ENCODE measurements at places on chromosomes 4 and X.

DNA sequence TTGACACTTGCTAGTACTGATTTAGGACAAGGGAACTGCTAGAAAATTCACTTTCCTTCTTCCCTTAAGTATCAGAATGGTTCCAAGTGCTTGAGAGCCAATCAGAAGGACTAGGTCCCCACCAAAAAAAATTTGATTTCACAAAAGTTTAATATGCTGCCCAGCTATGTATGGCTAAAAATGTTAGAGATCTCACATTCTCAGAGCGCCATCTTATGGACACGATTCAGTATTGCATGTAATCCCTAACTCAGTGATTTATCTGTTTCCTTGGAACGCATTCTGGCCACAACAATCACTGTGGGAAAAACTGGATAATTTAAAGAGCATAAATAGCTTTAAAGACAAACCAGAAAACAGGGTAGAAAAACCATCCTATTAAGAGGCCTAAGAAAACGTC lies 255.1 kb upstream of the GPC4 start:
- no peak for DNase-seq

GRCh38 chr4:56371426-56372220 lies 15.7 kb downstream of the AASDH start:
- DNase-seq = no peak

DNA sequence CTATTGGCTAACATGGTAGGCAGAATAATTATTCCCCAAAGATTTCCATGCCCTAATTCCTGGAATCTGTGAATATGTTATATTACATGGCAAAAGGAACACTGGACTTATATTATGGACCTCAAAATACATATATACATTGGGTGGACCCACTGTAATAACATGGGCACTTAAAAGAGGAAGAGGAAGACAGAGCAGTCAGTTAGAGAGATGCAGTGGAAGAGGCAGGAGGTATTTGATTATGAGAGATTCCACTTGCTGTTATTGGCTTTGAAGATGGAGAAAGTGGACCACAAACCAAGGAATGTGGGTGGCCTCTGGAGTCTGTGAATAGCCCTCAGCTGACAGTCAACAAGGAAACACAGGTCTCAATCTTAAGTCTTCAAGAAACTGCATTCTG lies 14.0 kb upstream of the ART3 start:
- DNase-seq = no peak

GRCh38 chr4:129094347-129094746 lies 1.0 kb upstream of the SCLT1 start:
- DNase-seq = no peak

DNA sequence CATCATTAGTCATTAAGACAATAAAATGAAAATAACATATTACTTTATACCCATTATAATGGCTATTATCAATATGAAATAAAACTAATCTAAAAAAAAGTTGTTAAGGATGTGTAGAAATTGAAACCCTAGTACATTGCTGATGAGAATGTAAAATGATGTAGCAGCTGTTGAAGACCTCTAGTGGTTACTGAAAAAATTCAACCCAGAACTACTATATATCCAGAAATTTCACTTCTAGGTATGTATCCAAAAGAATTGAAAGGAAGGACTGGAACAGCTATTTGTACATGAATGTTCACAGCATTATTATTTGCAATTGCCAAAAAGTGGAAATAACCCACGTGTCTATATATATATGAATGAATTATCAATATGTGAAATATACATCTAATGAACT lies 180.3 kb upstream of the KLHL4 start:
- DNase-seq = no peak

DNA sequence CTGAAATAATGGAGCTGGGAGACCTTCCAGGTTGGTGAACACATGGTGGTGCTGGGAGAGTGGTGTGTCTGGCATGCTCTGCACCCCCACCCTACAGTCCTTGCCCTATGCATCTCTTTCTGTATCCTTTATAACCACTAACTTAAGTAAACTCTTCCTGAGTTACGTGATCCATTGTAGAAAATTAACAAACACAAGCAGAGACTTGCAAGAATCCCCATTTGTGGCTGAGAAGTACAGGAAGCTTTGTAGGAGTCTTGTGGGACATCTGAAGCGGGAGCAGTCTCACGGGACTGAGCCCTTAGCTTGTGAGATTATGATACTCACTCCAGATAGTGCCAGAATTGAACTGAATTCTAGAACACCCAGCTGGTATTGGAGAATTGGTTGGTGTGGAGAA lies 14.3 kb upstream of the FAM13A start:
- DNase-seq = no peak

- DNase-seq = no peak
Observed at GRCh38 chr4:109052821-109053220, 249.6 kb downstream of the COL25A1 start.

DNA sequence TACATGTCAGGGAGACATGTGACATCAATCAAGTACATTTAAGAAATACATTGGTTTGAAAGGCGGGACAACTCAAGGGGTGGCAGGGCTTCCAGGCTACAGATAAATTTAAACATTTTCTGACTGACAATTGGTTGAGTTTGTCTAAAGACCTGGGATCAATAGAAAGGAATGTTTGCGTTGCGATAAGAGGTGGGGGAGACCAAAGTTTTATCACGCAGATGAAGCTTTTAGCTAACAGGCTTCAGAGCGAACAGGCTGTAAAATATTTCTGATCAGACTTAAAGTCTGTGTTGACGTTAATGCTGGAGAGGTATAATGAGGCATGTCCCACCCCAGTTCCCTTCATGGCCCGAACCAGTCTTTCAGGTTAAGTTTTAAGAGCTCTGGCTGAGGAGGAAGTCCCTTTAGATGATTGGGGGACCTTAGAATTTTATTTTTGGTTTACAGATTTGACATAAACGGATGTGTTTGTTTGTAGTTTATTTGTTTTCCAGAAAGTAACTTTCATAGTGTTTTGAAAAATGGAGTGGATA lies 346.7 kb upstream of the RASGEF1B start:
- DNase-seq = no peak

- peak; percentile 23 for DNase-seq
Observed at GRCh38 chr4:183986971-183987946, 82.2 kb downstream of the STOX2 start.

GRCh38 chrX:54826598-54826997 lies 19.1 kb downstream of the MAGED2 start:
- no peak for DNase-seq

DNA sequence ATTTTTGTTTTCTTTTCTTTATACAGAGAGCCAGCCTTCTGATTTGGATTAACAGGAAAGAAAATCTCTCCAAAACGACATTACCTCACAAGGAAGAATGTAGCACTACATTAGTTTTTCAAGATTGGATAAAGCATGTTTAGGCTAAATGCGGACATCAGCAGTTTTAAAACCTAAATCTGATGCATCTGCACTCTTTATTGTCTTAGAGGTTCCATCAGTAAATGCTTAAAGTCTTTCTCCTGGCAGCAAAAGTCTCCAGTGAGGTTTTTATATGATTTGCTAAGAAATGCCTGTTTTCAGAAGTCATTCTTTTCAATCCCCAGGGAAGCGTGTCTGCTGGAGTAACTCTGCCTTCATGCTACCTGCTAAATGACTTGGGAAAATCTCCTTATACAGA lies 912.9 kb upstream of the INTU start:
- DNase-seq = no peak

DNA sequence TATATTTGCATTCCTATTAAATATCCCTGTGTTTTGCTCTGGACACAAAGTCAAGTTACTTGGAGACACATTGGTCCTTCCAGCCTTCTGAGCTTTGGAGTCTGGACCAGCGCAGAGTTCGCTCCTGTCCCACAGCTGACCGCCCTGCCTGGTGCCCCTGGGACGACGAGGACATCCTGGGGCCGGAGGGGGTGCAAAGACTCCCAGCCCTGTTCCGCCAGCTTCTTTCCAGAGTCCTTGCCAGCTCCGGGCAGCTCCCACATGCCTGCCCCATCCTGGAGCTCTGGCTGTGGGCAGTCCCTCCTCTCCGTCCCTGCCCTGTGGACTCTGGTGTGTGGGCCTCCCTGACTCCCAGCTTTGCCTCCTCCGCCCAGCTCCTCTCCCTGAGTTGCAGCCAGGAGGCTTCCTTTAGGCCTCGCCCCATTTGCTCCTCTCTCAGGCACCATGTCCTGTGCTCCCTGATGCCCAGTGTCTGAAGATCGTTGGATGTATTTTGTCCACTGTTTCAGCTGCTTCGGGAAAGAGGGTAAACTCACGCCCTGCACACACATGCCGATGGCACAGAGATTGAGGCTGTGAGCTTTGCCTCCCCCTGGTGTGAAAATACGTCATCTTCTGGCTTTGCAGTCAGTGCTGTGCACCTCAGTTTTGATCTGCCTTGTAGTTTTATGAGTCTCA lies 4.9 kb upstream of the PCGF3 start:
- no peak for DNase-seq

DNA sequence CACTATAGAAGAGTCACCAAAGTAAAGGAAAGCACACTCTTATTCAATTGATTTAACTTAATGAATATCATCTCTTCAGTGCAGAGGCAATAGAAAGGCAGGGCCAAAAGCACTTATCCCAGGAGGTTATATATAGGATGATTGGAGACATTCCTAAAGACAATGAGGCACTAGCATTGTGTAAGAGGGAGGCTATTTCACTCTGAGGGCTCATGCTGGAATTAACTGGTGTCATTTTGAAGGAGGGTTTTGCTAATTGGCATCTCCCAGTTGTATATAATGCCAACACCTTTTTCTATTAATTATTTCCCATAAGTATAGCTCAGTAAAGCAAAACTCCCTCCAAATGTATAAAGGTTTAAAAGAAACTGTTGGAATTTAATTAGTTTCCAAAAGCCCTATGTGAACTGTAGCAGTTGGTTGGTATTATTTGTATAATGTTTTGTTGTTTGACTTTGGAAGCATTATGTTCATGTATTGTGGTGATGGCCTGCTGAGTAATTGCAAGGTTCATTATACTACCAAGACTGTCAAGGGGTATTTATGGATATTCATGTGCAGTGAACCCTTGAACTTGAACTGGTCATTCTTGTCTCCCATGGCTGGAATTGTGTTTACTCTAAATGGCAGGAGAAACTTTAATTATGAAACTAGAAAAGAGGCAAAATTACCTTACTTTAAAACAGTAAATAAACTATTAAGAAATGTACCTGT lies 270.3 kb downstream of the BMPR1B start:
- DNase-seq = no peak

GRCh38 chrX:35562395-35562794 lies 235.7 kb upstream of the MAGEB16 start:
- no peak for DNase-seq

DNA sequence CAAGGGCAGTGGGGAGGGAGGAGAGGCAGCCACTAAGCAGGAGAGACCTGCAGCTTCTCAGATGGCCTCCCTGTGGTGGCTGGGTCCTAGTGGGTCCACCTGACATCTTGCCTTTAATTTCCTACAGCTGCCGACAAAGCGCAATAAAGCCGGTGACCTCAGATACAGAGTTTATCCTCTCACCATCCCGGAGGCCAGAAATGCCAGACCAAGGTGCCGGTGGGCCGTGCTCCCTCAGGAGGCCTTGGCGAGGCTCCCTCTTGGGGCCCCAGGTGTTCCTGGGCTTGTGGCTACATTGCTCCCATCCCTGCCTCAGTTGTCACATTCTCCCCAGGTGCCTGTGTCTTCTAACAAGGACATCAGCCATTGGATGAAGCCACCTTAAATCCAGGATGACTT lies 103.0 kb downstream of the ADRA2C start:
- DNase-seq = no peak

DNA sequence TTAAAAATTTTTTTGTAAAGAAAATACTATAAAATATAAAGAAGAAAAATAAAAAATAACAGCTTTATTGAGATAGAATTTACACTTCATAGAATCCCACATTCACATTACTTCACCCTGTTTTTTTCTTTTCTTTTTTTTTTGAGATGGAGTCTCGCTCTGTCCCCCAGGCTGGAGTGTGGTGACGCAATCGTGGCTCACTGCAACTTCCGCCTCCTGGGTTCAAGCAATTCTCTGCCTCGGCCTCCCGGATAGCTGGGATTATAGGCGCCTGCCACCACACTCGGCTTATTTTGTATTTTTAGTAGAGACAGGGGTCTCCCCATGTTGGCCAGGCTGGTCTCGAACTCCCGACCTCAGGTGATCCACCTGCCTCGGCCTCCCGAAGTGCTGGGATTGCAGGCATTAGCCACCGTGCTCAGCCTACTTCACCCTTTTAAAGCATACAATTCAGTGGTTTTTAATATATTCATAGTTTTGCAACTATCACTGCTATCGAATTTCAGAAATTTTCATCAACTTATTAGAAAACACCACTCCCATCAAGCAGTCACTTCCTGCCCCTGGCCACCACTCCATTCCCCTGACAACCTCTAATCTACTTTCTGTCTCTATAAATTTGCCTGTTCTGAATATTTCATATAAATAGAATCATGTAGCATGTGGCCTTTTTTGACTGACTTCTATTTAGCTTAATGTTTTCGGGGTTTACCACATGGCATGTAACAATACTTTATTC lies 48.7 kb downstream of the TMEM131L start:
- DNase-seq = no peak

Measured in AG09309 (cell line).